Naive thymus-derived CD8-positive, alpha-beta T cell (primary cell): ENCODE measurements at places on chromosomes 1 and 21. TPM values are rescaled to one million over a fixed set of nuclear protein-coding genes. Genes with fewer than 3 reads are reported as not detected.
A peak's percentile ranks its signal among the peaks of the same experiment; 100 is the strongest.

GRCh38 chr1:152061952-152062351 lies 25.1 kb upstream of the S100A11 start:
- H3K4me1 ChIP-seq: no peaks in the 10 kb centered on the region
- H3K27ac ChIP-seq: no peak overlapping the region
- H3K36me3 ChIP-seq: no peaks in the 10 kb centered on the region
- H3K27me3 ChIP-seq: peaks cover 22% of the 10 kb centered on the region
- DNase-seq: no peak
- no peak overlapping the region for H3K4me3 ChIP-seq

DNA sequence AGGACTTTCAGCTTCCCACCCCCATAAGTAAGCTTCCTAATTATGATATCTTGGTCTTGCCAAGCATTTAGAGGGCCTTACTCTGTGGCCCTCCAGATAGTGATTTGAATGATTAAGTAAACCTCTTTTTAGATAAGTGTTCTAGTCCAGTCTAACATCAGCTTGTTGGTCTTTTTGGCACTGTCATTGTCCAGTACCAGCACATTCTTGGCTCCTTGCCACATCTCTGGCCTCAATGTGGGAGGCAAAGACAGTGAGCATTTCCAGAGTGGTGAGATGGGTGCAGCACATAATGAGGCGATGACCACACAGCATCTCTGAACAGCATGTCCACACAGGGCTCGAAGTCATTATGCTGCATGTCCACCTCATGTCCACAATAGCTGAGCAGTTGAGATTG lies 6.1 kb downstream of the CAPZA1 start:
- H3K36me3 ChIP-seq: no peaks in the 10 kb centered on the region
- peak overlapping the region; percentile 30 for H3K27ac ChIP-seq
- no peaks in the 10 kb centered on the region for H3K27me3 ChIP-seq
- no peak for DNase-seq

DNA sequence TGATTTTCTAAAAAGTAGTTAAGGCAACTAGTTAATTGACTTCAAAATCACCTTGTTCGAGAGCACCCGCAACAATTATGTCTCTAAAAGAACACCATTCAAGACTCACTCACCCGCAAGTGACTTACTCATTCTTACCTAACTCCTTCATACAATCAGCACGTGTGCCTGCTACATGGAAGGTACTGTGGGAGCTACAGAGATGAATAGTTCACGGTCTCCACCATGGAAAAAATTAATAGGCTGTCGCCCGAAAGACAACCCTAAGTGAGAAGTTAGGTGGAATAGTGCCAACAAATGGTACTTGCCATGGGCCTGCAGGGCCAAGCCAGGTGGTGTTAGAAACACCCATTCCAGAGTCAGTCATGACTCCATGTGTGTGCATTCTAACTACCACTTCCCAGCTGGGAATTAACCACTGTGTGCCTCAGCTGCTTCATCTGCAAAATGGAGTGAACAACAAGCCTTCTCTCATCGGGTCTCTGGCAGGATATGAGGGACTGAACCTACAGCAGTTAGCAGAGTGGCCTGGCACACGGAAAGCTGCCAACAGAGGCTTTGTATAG lies 7.1 kb downstream of the SSBP3 start:
- peak overlapping the region; percentile 11 for H3K27ac ChIP-seq
- no peak overlapping the region for H3K4me3 ChIP-seq
- H3K4me1 ChIP-seq: peaks cover 41% of the 10 kb centered on the region
- no peak for DNase-seq
- no peaks in the 10 kb centered on the region for H3K27me3 ChIP-seq

DNA sequence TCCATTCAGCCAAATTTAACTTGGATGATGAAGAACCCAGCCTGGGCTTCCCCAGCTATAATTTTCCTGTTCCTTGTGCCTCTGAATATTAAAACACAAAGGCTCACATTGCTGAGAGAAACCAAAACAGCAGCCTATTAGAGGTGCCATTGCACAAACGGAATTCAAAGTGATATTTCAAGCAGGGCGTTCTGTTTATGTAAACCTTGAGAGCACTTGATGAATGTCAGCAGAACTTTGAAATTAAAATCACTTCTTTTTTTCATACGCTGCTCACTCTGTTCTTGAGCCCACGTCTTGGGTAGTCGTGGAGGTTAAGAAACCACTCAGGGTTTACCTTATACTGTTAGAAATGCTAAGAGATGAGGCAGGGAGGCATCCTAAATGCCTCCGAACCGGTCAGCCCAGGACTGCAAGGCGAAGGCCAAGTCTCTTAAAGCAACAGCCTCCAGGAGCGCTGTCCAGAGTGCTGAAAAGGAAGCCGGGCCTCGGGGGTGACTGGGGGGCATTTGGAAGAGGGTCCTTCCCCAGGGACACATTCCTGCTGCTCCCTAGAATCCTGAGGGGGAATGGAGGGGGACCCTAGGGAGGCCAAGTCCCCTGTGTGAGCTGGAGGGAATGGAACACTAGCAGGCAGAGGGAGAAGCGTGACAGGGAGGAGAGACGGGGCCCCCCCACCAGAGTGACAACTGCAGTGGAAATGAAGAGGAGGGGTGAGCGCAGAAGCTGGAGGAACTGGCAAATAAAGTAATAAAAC lies 154.8 kb upstream of the VAMP3 start:
- H3K27ac ChIP-seq: no peak overlapping the region
- H3K4me3 ChIP-seq: no peak overlapping the region
- H3K4me1 ChIP-seq: no peaks in the 10 kb centered on the region
- DNase-seq: no peak
- peaks cover 12% of the 10 kb centered on the region for H3K27me3 ChIP-seq

GRCh38 chr1:232570007-232570406 lies 59.9 kb downstream of the SIPA1L2 start:
- no peak overlapping the region for H3K27ac ChIP-seq
- H3K27me3 ChIP-seq: peaks cover 2% of the 10 kb centered on the region
- H3K4me1 ChIP-seq: no peaks in the 10 kb centered on the region
- H3K4me3 ChIP-seq: no peak overlapping the region
- H3K36me3 ChIP-seq: no peaks in the 10 kb centered on the region

GRCh38 chr1:94236630-94237290 lies 624 bp downstream of the ARHGAP29 start:
- H3K4me3 ChIP-seq: peak overlapping the region; percentile 75
- H3K27ac ChIP-seq: no peak overlapping the region
- H3K27me3 ChIP-seq: peaks cover 77% of the 10 kb centered on the region
- DNase-seq: no peak
- H3K4me1 ChIP-seq: peaks cover 17% of the 10 kb centered on the region

DNA sequence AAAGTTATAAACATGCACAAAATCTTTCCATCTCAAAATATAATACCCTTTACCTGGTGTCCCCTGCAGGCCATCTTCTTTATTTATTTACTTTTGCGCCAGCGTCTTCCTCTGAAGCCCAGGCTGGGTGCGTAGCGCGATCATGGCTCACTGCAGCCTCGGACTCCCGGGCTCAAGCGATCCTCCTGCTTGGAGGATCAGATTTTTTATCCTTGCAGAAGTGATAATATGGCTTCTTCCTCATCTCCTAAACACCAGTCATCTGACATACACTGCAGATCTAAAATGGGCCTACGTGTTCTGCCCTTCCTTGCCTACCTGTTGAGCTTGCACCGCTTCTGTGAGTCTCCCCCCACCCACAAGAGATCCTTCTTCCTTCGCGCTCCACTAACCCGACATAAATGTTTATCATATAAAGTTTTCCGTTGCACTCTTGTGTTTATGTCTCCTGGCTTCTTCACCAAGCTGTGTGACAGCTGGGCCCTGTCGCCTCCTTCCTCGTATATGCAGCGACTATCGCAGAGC lies 506 bp upstream of the SRP9 start:
- peaks cover 5% of the 10 kb centered on the region for H3K36me3 ChIP-seq
- no peak for DNase-seq
- H3K27me3 ChIP-seq: no peaks in the 10 kb centered on the region
- no peak overlapping the region for H3K27ac ChIP-seq
- no peak overlapping the region for H3K4me3 ChIP-seq

The RGS13 gene
- total RNA-seq: not detected

The PCNX2 gene
- total RNA-seq: 54.8 TPM
